ENCODE measurements at places on chromosomes 3 and 15.
A peak's percentile ranks its signal among the peaks of the same experiment; 100 is the strongest.

DNA sequence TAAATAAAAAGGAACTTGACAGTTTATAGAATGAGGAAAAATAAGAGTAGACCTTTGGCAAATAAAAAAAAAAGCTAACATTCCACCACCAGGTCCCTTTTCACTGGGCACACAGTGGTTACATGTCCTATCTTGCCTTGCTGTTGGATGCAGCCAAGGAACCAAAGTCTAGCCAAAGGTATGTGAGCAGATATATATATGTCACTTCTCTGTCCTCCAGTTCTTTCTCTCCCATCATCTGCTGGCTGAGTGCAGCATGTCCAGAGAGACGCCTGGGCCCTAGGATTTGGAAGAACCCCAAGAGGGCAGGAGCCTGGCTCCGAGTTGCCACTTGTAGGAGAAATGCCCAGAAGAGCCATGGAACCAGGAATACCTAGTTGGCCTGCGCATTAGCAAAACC is 104.7 kb downstream of the SERPINI1 start:
- DNase-seq, result no peak

GRCh38 chr3:124033360-124034015 is 41.6 kb upstream of the ROPN1 start:
- DNase-seq, result no peak

- DNase-seq, result no peak
Observed at GRCh38 chr15:92035961-92036360, 182.5 kb downstream of the SLCO3A1 start.

- peak; percentile 45 for DNase-seq
Observed at GRCh38 chr3:156274791-156275190, 154.4 kb downstream of the KCNAB1 start.

- DNase-seq, result no peak
Observed at GRCh38 chr3:119207512-119207875, 33.2 kb downstream of the B4GALT4 start.

GRCh38 chr3:123476967-123477750 is 28.3 kb upstream of the ADCY5 start:
- DNase-seq, result peak; percentile 27

DNA sequence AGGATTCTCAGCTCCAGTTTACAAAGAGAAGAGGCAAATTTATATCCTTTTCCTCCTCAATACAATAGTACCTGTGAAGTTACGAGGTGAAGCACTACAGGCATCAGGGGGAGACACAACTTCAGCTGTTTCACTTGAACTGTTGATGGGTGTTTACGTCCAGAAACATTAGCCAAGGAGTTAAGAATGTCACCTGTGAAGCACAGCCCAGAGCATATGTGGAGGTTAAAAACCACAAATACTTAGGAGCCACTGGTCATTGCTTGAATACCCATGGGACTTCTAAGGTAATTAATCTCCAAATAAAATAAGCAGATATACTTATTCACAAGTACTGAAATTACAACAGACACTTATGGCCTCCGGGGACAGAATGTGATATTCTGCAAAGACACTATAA is 246.5 kb downstream of the ULK4 start:
- no peak for DNase-seq

DNA sequence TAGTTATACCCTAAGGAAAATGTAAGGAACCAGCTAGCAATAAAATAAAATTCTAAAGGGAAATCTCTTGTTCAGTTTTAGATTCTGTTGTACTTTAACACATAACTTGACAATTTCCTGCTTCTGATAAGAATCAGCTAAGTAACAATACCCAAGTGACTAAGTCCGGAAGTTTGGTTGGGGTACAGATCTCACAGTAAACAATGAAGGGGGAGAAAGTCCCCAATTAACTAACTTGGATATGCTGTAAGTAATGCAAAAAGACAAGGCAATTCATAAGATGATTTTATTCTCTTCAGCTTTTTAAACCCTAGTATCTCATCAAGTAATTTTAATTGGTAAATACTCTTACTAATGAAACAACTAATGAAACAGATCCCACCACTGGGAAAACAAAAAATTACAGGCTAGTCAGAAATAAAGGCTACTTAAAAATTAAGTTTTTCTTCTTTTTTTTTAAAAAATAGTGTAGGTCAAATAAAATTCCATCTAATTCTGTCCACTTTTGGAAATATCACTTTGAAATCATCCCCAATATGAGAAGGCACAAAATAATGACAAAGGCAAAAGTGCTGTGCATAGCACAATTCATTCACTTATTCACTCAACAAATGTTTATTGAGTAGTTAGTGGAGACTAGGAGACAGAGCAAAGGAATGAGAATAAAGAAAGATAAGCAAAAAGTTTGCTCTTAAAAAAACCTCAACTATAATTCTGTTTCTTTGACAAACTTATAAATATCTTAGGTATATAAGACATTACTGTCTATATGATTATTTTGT is 37.8 kb upstream of the IL20RB start:
- no peak for DNase-seq

- no peak for DNase-seq
Observed at GRCh38 chr3:145006271-145006670, 1034.6 kb downstream of the DIPK2A start.

DNA sequence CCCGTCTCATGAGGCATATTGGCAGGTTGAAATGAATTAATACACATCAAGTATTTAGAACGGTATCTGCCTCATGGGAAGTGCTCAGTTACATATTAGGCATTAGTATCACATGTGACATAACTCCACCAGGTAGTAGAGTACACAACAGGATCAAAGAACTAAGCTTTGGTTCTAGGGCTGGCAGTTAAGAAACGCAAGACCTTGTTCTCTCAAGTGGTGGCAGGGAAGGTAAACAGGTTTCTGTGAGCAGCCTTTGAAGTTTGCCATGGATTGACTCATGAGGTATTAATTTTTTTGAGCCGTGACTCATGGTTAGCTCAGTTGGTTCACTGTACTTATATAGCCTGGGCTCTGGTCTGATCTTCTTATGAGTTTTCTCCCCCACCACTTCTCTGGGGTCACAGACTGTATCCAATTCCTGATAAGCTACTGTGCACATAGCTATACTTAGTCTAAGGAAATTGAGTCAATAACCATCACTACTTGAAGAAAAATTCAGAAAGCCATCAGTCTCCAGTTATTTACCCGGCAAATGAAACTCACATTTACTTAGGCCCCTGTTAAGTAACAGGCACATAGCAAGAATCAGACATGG is 155.6 kb upstream of the STT3B start:
- DNase-seq, result peak; percentile 19

DNA sequence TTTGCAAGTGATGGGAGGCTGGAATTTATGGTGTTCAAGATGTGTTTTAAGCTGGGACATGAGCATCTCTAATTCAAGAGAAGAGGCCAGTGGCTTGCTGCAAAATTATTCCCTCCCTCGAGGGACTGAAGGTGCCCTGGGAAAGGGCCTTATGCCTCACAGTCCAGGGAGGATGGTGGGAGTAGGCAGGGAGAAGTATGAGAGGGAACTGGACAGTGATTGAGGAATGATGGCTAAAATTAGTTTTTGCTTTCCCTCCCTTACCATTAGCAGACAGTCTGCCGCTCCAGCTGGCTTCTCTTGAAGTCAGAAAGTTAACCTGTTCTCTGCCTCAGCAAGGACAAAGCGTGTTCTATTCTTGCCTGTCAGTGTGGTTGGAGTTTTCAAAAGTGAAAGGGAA is 139.8 kb upstream of the SEMA6D start:
- no peak for DNase-seq

DNA sequence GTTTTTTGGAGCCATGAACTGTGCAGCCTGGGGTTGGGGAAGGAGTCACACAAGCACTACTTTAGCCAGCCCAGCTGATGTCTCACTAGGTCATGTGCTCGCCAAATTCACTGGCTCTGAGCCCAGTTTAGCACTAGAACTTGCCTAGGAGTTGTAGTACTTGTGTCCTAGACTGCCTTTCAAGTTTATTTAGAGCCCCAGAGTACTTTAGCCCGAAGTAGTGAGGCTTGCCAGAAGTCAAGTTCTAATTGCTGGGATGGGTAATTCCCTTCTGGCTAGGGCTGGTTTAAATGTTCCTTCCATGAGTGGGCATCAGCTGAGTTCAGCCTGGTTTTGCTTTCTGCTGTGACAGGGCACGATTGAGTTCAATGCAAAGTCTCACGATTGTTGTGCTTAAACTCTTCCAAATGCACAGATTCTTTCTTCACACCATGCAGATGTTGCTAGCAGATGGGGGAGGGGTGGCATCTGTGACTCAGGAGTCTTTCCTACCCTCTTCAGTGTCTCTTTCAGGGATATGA is 228.2 kb upstream of the ZPLD1 start:
- peak; percentile 38 for DNase-seq

DNA sequence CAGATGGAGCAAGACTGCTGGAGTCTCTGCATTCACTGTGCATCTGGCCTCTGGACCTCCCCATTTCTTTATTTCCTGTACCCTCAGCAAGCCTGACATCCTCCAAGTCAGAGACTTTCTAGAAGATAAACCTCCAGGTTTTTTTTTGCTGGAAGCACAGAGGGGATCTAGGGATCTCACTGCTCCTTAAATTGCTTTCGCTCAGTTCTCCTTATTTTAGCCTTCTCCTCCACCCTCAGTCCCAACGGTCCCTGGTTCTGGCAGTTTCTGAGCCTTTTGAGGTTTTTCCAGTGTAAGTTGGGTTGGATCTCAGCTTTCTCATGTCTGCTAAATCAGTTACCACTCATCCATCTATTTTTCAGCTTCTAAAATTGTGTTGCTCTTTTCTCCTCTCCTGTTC is 22.7 kb upstream of the CHD2 start:
- DNase-seq, result no peak
